Activated T-helper 1 cell treated with anti-CD3 and anti-CD28 coated beads, Interleukin-12 subunit alpha, Interleukin-12 subunit beta, Interleukin-2, Interleukin-4 antibody, amounts not matched to agents 30 ng/mL and 10 ng/mL and 1 ng/mL, durations not matched to agents 14 hours and 24 hours and 36 hours (primary cell): ENCODE measurements at places on chromosomes 13 and 19.

- H3K27ac ChIP-seq: no peak overlapping the region
- DNase-seq: no peak
- peaks cover 2% of the 10 kb centered on the region for H3K27me3 ChIP-seq
Observed at GRCh38 chr19:47560999-47561398, 11.9 kb downstream of the ZNF541 start.

- H3K4me3 ChIP-seq: no peak within 1 kb of the TSS
- H3K36me3 ChIP-seq: no peaks in the 10 kb centered on the region
- peaks cover 6% of the 10 kb centered on the region for H3K27me3 ChIP-seq
- no peak for DNase-seq
- no peak within 1 kb of the TSS for H3K27ac ChIP-seq
Observed at GRCh38 chr19:57668635-57669034, at the start of gene ZSCAN4. TSS of gene ZSCAN4 (plus strand) at chr19:57668935. CDS start at chr19:57676146, 7,211 bp downstream.

GRCh38 chr19:19120308-19121231 is 17.7 kb downstream of the TMEM161A start:
- peaks cover 11% of the 10 kb centered on the region for H3K36me3 ChIP-seq
- no peak overlapping the region for H3K4me3 ChIP-seq
- H3K27me3 ChIP-seq: no peaks in the 10 kb centered on the region
- no peaks in the 10 kb centered on the region for H3K4me1 ChIP-seq
- H3K27ac ChIP-seq: no peak overlapping the region

DNA sequence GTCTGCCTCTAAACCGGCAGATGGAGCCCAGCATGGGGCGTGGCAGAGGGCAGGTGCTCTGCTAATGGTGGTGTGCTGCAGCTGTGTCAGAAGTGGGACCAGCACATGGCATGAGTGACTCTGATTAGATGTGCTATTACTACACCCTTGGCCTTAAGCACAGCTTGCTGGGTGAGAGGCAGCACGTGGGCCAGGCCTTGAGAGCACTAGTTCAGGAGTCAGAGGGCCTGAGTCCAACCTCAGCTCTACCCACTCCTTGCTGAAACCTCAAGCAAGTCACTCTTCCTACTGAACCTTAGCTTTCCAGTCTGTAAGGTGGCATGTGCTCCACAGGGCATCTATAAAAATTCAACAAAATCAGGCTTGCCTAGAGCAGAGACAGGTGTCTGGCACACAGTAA is 22.7 kb downstream of the AKT2 start:
- no peak overlapping the region for H3K27ac ChIP-seq
- no peaks in the 10 kb centered on the region for H3K27me3 ChIP-seq
- DNase-seq: no peak

DNA sequence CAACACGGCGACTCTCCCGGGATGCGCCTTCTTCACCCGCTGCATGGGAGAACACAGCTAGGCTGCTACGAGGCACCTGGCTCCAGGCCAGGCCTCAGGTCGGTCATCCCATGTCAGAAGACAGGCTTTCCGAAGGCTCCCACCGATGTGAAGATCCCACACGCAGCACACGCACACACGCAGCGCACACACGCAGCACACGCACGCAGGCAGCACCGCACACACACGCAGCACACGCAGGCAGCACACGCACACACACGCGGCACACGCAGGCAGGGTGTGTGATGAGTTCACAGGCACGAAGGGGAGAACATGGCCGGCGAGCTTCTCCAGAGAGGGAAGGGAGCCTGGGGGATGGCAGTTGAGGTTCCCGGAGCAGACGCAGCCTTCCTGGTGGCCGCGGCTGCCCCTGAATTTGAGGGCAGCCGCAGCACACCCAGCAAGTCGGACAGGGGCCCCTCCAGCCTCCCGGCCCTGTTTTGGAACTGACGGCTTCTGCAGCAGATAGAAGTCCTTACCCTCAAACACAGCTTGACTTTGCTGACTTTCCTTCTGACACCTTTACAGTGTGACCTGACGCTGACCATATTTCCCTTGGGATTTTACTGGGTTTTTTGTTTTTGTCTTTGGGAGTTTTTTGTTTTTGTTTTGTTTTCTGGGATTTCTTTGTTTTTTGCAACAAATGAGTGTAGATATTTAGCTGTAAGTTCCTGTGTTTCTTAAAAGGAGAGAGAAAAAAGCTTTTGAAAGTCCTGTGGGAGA is 55.9 kb downstream of the RASA3 start:
- no peak overlapping the region for H3K4me3 ChIP-seq
- peaks cover 5% of the 10 kb centered on the region for H3K4me1 ChIP-seq
- H3K27me3 ChIP-seq: no peaks in the 10 kb centered on the region
- peaks cover 32% of the 10 kb centered on the region for H3K36me3 ChIP-seq

GRCh38 chr19:45069056-45069455 is 7.2 kb downstream of the ZNF296 start:
- no peaks in the 10 kb centered on the region for H3K4me1 ChIP-seq
- no peak overlapping the region for H3K4me3 ChIP-seq
- H3K27ac ChIP-seq: no peak overlapping the region
- no peak for DNase-seq
- peaks cover 15% of the 10 kb centered on the region for H3K36me3 ChIP-seq

DNA sequence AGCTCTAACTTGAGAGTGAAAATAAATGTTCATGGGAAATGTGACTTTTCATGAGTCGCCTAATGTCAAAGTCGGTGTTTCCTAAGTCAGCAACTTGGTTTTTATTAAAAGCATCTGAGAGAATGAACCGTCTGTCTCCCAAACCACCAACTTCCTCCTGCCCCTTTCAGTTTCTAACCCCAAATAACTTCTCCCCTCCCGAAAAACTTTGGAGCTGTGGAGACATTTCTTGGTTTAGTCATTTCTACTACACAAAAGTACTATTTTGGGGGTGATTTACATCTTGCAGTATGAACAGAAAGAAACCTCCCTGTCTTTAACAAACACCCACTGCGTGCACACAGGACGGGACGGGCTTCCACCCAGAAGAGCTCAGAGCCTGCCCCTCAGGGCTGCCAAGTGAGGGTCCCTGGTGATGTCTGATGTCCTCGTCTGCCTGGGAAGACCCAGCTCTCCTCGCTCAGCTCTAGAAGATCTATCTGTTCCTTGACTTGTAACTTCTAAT is 65.0 kb downstream of the RASA3 start:
- peaks cover 23% of the 10 kb centered on the region for H3K36me3 ChIP-seq
- no peaks in the 10 kb centered on the region for H3K27me3 ChIP-seq
- peak overlapping the region; percentile 73 for H3K4me3 ChIP-seq
- peaks cover 51% of the 10 kb centered on the region for H3K4me1 ChIP-seq

DNA sequence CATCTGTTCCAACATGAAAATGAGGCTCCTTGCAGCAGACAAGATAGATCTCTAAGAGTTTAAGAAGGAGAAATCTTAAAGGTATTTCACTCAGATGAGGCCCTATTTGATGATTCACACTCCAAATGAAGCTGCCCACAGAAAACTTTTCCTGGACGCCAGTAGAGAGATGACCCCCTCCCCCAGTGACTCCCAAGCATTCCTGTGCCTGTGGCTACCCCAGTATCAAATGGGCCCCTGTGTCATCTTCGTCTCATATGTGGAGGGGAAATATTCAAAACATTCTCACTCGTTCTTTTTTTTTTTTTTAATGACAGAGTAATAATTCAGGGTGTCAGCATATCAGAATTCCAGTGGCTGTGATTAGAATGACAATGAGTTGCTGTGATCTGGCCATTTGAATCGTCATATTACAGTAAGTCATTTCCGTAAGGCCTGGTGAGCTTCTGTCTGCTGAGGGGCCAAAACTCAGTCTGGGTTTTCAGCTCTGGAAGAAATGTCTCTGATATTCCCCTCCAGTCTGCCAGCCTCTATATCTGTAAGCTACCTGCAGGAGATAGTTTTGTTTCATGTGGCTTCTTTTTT is 194.7 kb downstream of the URI1 start:
- no peak overlapping the region for H3K27ac ChIP-seq
- H3K36me3 ChIP-seq: no peaks in the 10 kb centered on the region
- H3K27me3 ChIP-seq: peaks cover 2% of the 10 kb centered on the region
- no peak for DNase-seq

DNA sequence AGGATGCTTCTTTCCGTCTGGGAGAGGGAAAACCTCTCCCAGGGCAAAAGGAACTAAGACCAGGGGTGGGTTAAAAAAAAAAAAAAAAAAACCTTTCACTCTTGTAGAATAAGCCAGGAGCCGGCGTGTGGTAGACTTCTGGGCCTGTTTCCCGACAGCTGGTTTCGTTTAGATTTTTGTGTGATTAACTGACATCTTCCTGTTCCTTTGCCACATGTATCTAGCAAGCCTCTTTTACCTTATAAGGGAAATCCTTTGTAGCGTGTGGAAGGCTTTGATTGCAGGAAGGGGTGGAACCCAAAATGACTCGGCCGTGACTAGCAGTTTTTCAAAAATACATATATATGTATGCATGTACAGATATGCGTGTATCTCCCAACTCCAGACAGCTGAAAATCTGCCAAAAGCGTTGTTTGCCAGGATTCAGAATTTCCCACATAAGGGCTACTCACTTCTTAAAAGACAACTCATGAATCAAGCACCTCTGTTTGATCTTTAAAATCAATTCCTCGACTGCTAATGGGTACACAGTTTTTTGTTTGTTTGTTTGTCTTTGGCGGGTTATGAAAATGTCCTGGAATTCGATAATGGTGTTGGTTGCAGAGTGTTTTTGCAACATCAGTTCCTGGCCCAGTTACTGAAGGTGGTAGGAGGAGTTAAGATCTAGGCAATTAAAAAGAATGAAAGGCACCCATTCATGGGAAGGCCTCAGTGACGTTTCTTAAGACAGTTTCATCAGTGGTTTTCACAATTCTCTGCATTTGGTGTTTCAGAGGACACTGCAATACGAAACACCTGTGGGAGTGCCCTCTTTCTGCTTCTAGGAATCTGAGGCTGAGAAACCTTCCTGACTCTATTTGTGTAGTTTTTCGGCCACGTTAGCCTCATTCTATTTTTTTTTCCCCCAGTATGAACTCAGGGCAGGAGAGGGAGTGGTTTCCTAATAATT is 2.7 kb downstream of the TPM4 start:
- H3K27me3 ChIP-seq: no peaks in the 10 kb centered on the region
- DNase-seq: peak; percentile 74
- H3K36me3 ChIP-seq: peaks cover 49% of the 10 kb centered on the region

GRCh38 chr19:19039901-19040300 is 6.5 kb downstream of the ARMC6 start:
- DNase-seq: peak; percentile 14
- H3K27ac ChIP-seq: no peak overlapping the region
- H3K4me3 ChIP-seq: no peak overlapping the region
- peaks cover 16% of the 10 kb centered on the region for H3K36me3 ChIP-seq

DNA sequence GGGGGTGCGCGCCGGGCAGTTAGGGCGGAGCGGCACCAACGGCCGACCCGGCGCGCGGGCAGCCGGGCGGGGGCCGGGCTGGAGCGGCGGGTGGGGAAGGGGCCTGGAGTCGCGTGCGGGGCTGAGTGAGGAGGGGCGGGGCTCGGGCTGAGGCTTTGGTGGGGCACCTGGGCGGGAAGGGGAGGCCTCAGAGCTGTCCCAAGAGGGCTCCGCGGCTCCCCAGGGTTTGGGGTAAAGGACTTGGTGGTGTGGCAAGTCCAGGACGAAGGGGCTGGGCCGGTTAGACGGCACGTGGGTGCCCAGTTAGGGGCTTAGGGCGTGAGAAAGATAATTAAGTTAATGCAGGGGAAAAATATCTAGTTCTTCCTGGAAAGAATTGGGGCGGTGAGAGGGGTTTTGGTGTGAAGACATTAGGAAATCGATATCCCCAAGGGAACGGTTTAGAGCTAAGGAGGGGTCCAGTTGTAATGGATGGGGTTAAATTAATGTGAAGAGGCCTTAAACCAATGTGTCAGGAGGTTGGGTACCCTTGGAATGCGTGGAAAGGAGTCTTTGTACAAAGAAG is 496 bp downstream of the ZNF574 start:
- peak overlapping the region; percentile 87 for H3K27ac ChIP-seq
- peaks cover 1% of the 10 kb centered on the region for H3K27me3 ChIP-seq
- peaks cover 40% of the 10 kb centered on the region for H3K4me1 ChIP-seq
- peak overlapping the region; percentile 93 for H3K4me3 ChIP-seq
- DNase-seq: no peak

DNA sequence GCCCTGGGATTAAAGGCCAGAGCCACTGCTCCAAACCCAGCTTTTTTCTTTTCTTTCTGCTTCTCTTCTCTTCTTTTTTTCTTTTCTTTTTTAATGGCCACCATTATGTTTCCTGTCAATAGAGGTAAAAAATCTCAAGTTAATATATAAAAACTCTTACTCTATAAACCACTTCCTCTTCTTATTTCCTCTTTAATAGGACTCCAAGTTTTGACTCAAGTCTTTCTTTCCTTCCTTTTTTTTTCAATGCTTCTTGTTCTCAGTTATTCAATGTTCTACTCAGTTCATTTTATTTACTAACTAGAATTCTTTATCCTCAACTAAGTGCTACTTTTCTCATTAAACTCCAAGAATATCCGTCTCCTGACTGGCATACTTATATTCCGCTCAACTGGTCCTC is 27.1 kb upstream of the MYCBP2 start:
- peaks cover 11% of the 10 kb centered on the region for H3K4me1 ChIP-seq
- no peak for DNase-seq
- H3K27me3 ChIP-seq: peaks cover 3% of the 10 kb centered on the region

- H3K27ac ChIP-seq: no peak overlapping the region
- H3K27me3 ChIP-seq: no peaks in the 10 kb centered on the region
- no peaks in the 10 kb centered on the region for H3K4me1 ChIP-seq
- H3K4me3 ChIP-seq: no peak overlapping the region
- no peaks in the 10 kb centered on the region for H3K36me3 ChIP-seq
Observed at GRCh38 chr13:54287062-54287764, 1258.6 kb downstream of the OLFM4 start.

DNA sequence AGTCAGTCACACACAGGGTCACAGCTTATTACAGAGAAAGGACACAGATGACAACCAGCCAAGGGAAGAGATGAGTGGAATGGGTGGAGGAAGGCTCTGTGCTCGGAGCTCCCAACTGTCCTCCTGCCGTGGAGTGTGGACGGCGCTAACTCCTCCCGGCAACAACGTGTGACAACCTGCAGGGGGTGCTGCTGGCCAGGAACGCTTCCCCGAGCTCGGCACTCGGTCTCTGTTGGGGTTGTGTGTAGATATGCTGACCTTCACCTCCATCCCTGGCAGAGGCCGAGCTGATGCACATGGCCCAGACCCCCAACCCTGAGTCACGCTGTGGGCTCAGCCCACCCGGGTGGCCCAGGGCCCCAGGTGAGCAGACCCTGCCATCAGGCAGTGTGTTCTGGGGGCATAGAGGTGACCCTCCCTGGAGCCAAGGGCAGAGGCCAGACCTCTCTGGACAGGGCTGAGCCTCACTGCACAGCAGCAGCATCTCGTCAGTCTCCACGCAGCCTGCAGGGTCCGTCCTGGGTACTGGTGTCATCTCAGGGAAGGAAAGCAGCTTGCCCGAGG is 14.1 kb downstream of the ZNF444 start:
- H3K27me3 ChIP-seq: no peaks in the 10 kb centered on the region
- H3K36me3 ChIP-seq: peaks cover 29% of the 10 kb centered on the region
- DNase-seq: no peak
- H3K27ac ChIP-seq: peak overlapping the region; percentile 44
- H3K4me1 ChIP-seq: peaks cover 19% of the 10 kb centered on the region

GRCh38 chr19:29528350-29528945 is 2.7 kb downstream of the VSTM2B start:
- H3K27me3 ChIP-seq: peaks cover 67% of the 10 kb centered on the region
- peak; percentile 62 for DNase-seq
- peaks cover 2% of the 10 kb centered on the region for H3K36me3 ChIP-seq

- H3K36me3 ChIP-seq: no peaks in the 10 kb centered on the region
- peaks cover 3% of the 10 kb centered on the region for H3K27me3 ChIP-seq
- no peak overlapping the region for H3K4me3 ChIP-seq
- H3K27ac ChIP-seq: no peak overlapping the region
- H3K4me1 ChIP-seq: peaks cover 33% of the 10 kb centered on the region
- DNase-seq: no peak
Observed at GRCh38 chr13:91312324-91312723, 35.2 kb upstream of the MIR17HG start.
